Stimulated activated CD4-positive, alpha-beta T cell treated with anti-CD3 and anti-CD28 coated beads, Interleukin-4, amount 100 ng/mL, for 24 hours (primary cell): ENCODE measurements at places on chromosomes 3 and 15.
A peak's percentile ranks its signal among the peaks of the same experiment; 100 is the strongest.

DNA sequence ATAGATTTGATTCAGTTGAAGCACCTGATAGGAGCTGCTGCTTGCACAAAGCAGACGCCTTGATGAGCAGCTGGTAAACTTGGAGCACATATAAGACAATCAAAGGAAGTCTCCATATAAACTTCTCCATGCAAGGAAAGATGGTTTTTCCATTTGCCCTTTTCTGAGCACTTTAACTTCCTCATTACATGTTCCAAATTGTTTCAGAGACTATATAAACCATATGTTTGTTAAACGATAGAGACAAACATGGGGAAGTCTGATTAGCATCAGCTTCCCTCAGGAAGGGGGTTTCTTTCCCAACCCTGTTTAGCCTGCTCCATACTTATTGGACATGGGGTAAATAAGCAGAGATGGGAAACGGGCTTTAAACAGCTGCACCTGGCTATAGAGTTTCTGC is 88.0 kb downstream of the DHX36 start:
- no peak for DNase-seq

DNA sequence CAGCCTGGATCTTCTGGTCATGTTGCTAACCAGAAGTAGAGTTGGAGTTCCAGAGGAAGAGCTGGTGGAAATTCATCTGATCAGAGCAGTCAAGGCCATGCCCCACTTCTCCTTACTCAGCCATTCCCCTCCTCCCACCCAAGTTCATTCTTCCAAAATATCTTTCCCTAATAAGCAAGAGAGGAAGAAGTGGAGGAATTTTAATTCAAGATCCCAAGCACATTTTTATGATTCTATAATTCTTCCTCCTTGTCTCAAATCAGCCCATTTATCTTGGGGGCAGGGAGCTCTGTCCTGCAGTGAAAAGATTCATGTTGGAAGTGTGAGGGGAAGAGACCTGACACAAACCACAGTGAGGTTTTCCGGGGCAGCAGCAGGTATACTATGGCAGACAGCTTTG is 85.0 kb upstream of the GALNT15 start:
- DNase-seq, result no peak

DNA sequence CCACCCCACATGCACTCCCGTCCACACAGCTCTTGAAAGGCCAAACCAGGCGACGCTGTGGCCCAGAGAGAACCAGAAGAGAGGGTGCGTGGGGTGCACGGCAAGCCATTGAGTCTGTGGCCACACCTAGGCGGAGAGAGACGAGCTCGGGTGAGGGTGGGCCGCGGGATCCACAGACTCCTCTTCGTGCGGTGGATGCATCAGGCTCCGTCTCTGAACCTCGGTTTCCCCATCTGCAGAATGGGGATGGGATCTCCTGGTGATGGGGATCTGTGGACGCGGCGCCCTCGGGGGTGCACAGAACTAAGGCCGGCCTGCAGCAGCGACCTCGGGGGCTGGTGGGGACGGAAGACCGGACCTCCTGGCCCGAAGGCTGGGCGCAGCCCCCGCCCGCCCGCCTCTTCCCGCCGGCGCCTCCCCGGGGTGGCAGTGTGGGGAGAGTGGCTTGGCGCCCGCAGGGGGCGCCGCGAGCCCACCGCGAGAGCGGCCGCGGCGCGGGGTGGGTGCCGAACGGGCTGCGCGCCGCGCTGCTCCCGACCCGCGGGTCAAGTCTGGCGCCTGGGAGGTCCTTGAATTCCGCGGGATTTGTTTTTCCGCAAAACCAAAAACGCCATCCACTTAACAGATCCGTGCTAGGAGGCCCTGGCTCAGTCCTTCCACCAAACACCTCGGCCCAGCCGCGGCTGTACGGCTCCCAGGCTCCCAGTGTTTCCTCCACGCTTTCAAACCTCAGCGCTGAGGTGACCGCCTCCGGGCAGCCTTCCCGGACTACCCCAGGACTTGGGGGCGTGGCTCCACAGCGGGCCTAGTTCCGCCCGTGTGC is 13.2 kb upstream of the ADPGK start:
- DNase-seq, result peak; percentile 29

DNA sequence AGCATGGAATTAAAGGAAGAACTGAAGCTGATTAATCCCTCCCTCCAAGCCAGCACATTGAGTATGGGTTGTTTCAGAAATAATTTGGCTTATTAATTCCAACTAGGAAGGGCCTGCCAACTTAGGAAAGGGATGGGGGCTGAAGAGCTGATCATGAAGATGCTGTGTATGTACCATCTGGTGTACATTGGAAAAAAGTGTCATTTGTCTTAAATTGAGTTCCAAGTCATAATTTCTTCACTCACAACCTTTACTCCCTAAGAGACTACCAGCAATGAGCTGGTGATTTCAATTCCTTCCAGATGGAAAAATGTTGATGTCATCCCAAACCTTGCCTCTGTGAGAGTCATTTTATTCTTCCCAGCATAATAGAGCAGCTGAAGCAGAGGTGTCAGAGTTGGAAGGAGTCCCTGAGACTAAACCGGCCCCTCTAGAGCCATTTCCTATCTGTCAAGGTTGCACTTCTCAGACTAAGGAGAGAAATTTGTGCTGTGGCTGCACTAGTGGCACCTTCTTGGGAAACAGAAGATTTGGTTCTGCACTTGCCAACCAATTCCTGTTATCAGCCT is 79.4 kb downstream of the GTPBP8 start:
- no peak for DNase-seq

DNA sequence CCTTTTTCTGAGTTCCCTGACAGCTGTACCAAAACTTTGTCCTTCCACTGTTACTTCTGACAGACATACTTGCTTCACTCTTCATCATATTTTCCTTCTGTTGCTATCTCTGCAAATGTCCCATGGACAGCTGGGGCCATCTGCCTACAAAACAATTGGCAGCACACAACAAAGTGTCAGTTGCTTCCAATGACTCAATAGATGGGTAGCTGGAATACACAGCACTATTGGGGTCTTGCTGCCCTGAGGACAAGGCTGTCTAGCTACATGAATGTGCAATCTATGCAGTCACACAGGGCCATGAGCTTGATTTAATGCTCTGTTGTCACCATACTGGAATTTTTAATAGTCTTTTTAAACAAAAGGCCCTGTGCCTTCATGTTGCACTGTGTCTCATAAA is 192.8 kb downstream of the DTWD1 start:
- DNase-seq, result no peak

- no peak for DNase-seq
Measured at GRCh38 chr15:31499953-31500765, 173.5 kb downstream of the KLF13 start.

DNA sequence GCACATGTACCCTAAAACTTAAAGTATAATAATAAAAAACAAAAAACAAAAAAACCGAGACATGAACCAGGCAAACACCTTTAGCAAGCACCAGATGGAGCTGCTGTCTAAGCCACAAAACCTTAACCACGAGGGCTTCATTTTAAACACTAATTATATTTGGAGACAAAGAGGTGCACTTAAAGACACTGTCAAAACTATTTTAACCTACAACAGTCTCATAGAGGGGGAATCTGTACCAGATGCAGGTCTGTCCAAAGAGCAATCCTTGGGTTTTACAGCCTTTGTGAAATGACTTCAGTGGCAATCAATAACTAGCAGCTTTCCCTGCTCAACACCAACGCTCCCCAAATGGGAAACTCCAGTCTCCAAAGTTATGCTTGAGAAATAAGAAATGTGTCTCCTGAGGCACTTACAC is 115.7 kb upstream of the TSPAN3 start:
- no peak for DNase-seq

DNA sequence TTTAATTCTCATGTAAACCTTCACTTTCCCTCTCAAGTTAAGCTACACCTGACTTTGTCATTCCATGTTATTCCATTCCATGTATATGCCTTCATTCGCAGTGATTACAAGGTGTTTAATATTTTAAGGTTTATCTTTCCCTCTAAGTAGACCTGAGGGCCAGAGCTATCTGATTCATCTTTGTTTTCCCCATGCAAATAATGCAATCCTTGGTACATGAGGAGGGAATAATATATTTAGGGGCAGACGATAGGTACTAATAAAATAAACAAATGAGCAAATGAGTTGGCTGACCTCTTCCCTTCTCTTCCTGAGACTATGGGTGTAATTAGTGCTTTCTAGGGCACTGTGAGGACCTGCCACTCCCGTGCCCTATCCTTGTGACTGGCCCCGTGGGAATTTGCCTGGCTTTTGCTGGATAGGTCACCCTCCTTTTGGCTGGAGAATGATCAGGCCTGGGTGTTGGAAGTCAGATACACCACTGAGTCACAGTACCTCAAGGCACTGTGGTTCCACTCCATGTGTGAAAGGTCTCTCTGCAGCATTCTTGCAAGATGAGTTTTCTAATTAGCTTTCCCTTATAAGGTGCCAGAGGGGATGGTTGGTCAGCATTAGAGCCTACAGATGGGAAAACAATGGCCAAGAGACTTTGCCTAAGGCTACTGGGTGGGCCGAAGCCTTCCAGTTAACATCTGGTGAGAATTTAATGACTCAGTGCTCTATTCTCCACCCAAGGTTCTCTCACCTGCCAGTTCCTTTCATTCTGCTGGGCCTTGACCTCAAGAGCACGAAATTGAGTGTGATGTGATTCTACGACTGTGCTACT is 183.2 kb downstream of the P3H2 start:
- no peak for DNase-seq

GRCh38 chr3:11328196-11328945 is 56.2 kb downstream of the ATG7 start:
- DNase-seq, result no peak

DNA sequence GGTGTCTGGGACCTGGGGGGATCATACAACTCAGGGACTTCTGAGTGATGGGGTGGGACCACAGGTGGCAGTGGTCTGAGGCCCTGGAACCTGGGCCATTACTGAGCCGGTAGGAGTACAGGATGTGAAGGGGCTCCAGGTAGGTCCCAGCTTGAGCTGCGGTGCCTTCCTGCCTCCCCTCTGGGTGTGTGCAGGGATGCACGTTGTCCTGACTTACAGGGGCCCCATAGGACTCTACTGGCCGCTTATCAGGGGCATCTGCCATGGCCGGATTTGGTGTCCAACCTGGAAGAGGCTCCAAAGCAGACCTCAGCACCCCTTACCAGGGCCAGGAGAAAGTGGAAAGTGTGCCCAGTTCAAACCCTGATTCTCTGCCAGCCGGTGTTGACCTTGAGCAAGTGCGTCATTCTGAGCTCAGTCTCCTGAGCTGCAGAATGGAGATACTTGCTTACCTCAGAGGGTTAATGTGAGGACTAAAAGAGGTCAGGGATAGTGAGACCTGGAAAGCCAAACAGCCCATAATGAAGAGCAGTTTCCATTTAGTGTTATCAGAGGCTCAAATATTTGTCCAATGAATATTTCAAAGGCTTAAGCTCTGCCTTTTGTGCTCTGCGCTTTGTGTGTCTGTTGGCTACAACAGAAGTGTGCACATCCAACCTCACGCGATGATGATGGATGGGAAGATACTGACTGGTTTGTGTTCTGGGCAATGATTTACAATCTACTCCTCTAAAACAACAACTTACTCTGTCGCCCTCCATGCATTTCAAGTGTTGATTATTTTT is 35.4 kb upstream of the ESYT3 start:
- no peak for DNase-seq

GRCh38 chr3:172238188-172238587 is 198.8 kb downstream of the FNDC3B start:
- no peak for DNase-seq

GRCh38 chr3:42688016-42688415 is 2.7 kb downstream of the KLHL40 start:
- no peak for DNase-seq

DNA sequence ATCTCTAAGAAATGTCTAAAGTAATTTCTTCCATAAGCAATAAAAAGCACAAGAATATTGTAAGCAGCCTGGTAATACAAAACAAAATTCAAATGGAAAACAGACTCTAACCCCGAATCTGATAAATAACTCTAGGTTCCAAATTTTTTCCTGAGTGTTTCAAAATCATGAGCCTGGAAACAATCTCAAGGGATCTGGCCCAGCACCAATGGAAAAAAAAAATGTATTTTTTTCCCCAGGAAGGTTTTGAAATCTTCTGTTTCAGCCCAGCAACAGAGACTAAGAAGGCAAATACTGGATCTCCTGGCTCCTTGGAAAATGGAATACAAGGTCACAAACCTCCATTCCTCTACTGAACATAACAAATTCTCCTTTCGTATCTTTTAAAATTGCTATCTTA is 13.0 kb downstream of the TBC1D2B start:
- no peak for DNase-seq

- DNase-seq, result no peak
Measured at GRCh38 chr3:72460205-72461174, 387.8 kb downstream of the SHQ1 start.

GRCh38 chr15:79003301-79003700 is 58.5 kb upstream of the CTSH start:
- DNase-seq, result no peak

- DNase-seq, result no peak
Measured at GRCh38 chr15:79204886-79205675, 77.4 kb upstream of the ANKRD34C start.

- no peak for DNase-seq
Measured at GRCh38 chr3:42612928-42613327, 12.4 kb downstream of the NKTR start.

DNA sequence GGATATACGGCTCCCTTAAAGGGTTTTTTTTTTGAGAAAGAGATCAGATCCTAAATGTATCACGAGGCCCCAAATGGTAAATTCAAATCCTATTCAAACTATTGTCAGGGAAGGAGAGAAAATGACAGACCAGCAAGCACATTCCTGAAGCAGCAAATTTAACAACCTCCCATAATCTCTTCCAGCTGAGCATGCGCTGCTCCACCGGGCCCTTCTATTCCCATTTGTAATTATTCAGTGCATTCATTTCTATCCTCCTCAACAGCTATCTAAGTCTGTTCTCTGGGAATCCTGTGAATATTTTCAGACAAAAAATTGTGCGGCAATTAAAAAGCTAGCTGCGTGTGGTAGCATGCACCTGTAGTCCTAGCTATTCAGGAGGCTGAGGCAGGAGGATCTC is 43.2 kb downstream of the MAGI1 start:
- DNase-seq, result no peak

- DNase-seq, result no peak
Measured at GRCh38 chr3:194766845-194767244, 81.2 kb downstream of the FAM43A start.

DNA sequence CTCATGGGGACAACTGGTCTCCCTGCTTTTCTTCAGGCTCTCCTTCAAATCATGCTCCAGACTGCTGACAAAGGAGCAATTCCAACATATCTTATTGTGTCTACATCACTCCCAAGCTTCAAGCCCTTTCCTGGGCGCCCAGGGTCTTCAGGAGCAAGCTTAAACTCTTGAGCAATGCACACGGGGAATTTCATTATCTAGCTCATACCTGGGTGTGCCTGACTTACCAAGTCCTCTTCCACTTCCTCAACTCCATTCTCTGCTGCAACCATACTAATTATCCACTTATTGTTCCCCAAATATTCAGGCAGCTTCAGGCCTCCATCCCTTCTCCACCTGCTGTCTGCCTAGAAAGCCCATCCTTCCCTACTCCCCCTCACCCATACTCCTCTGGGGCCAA is 50.6 kb downstream of the B3GNT5 start:
- no peak for DNase-seq
